Spleen (tissue), 13 donors: ENCODE measurements at places on chromosomes 6 and 20. TPM values are rescaled to one million over a fixed set of nuclear protein-coding genes. Genes with fewer than 3 reads are reported as not detected.

GRCh38 chr6:26539071-26539615 is 977 bp downstream of the HMGN4 start:
- H3K4me1 ChIP-seq = peaks cover 36% of the 10 kb centered on the region
- H3K27ac ChIP-seq = peak overlapping the region; percentile 91
- H3K4me3 ChIP-seq = peak overlapping the region; percentile 85
- H3K27me3 ChIP-seq = no peaks in the 10 kb centered on the region

GRCh38 chr20:57528148-57528547 is 3.2 kb upstream of the CTCFL start:
- no peaks in the 10 kb centered on the region for H3K36me3 ChIP-seq
- no peak overlapping the region for H3K4me3 ChIP-seq
- no peaks in the 10 kb centered on the region for H3K4me1 ChIP-seq
- H3K27ac ChIP-seq = no peak overlapping the region

DNA sequence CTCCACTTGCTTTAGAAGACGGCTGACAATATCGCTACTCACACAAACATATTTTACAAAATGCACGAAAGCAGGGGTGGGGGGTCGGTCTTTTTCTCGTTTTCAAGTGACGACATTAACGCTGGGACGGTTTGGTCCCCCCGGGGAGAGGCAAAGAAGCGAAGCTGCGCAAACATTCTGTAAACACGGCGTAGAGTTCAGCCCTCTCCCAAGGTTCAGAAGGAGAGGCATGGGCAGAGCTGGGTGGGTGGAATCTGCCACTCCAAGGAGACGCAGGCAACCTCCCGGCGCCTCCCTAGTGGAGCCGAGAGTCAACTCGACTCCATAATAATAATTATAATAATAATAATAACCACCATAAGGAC is 2.4 kb downstream of the NKX2-2 start:
- peaks cover 24% of the 10 kb centered on the region for H3K27me3 ChIP-seq
- no peak overlapping the region for H3K4me3 ChIP-seq
- H3K36me3 ChIP-seq = no peaks in the 10 kb centered on the region
- H3K27ac ChIP-seq = no peak overlapping the region
- peaks cover 70% of the 10 kb centered on the region for H3K4me1 ChIP-seq

DNA sequence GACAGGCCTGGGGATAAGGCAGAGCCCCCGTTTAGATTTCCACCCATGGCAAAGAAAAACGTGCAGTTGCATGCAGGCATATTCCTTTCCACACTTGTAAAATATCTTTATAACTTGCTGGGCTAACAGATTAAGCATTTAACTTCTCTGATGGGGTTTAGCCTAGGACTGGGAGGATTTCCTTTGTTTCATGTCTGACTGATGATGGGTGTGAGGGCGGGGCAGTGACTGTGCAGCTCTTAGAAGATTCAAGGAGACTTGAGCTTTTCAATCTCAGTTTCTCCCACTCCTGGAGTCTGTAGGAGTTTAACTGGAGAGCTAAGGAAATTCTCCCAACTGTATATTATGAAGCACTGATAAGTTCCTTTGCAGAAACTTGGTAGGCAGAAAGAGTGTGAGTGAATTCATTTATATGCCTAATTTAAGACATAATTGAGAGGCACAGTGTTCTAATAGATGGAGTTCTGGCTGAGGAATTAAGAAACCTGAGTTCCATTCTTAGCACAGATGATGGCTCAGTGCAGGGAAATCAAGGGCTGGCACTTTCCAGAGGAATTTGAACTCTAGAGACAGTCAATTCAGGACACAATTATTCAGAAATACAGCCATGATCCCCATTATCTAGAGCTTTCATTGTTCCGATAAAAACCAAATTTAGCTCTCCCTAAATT is 214.6 kb upstream of the CNR1 start:
- no peaks in the 10 kb centered on the region for H3K36me3 ChIP-seq
- no peak overlapping the region for H3K27ac ChIP-seq
- no peaks in the 10 kb centered on the region for H3K27me3 ChIP-seq
- no peaks in the 10 kb centered on the region for H3K4me1 ChIP-seq

DNA sequence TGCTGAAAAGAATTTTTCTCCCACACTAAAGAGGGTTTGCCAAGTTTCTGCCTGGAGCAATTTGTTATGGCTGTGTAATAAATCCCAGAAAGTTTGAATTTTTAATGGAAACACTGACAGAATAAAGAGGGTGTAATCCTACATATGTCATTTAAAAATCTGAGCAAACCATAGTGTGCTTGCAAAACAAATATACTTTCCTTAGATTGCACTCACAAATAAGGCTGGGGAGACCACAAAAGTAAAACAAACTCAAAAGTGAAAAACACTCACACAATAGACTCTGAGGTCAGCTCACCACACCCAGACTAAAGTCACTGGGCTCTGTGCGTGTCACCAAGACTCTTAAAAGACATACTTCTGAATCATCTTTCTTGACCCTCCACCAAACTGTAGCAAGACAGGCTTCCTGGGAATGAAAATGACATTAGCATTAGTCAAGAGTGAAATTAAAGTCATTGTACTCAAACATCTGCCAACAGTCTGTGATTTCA is 4.8 kb upstream of the ATXN1 start:
- no peak overlapping the region for H3K27ac ChIP-seq
- H3K4me3 ChIP-seq = no peak overlapping the region
- no peaks in the 10 kb centered on the region for H3K36me3 ChIP-seq
- DNase-seq = no peak

MRPL2 gene
- 36.1 TPM for total RNA-seq

SLC17A4 gene
- not detected for total RNA-seq
